Right lobe of liver (tissue), 6 donors: ENCODE measurements at places on chromosomes 6 and 20. TPM values are rescaled to one million over a fixed set of nuclear protein-coding genes. Genes with fewer than 3 reads are reported as not detected.

- H3K4me1 ChIP-seq = peaks cover 4% of the 10 kb centered on the region
- H3K27me3 ChIP-seq = no peaks in the 10 kb centered on the region
- no peak overlapping the region for H3K27ac ChIP-seq
- H3K36me3 ChIP-seq = peaks cover 39% of the 10 kb centered on the region
- DNase-seq = no peak
These were observed 8.0 kb downstream of the PGM3 start for GRCh38 chr6:83185096-83185495.

DNA sequence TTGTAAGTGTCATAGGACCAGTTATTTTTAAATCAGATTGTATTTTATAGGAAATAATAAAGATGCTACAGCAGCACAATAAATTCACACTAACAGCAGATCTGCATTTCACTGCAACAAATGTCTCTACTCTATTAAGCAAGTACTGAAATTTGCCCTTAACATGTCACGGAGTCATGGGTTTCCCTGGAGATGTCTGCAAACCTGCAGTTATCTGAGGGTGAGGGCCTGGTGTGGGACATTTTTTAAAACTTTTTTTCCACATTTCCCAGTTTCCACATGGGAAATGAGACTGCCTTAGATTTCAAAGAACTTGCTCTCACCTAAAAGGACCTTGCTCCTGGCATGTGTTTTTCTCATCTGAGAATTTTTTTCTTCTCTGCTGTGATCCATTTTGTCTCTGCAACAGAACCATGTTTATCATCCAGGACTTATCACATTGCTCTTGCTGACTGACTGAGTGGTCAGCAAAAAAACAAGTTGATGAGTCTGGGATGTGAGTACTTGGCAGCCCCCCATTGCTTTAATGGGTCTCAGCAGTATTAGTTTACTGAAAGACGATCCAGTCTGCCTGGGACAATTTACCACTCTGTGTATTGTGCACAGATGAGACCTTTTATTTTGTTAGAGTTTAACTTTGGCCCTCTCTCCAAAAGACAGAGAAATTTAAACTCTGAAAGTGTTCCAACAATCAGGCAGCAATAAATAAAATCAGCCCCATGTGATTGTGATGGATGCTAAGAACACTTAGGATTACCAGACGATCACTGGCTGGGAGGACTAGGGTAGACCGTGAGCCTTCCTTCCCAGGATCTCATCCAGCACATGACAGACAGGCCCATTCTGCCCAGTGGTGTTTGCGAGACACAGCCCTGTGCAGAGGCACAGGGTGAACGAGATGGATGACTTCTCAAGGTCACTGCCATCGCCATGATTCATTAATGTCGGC lies 268.8 kb downstream of the BTBD9 start:
- no peaks in the 10 kb centered on the region for H3K4me1 ChIP-seq
- H3K27me3 ChIP-seq = no peaks in the 10 kb centered on the region
- DNase-seq = no peak

GRCh38 chr6:75849329-75850025 lies 100.4 kb downstream of the MYO6 start:
- DNase-seq = no peak
- H3K27ac ChIP-seq = peak overlapping the region; percentile 16
- H3K4me3 ChIP-seq = no peak overlapping the region
- no peaks in the 10 kb centered on the region for H3K4me1 ChIP-seq

Gene EPHA7
- 0.04 TPM for total RNA-seq

Gene NKAIN4
- total RNA-seq = not detected

DNA sequence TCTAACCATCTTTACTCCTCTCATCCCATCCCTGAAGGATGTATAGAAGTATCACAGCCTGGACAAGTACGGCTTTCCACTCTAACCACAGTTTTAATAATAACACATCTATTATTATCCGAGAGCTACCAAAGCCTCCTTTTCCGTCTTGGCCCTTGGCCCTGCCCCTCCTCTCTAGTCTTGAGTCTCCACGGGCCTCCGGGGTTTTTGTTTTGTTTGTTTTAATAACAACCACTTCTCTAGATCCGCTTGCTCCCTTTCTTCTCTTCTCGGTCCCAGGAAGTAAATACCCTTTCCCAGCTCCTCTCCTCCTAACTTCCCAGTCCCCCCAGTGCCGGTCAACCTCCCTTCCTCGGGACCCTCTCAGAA lies 661 bp downstream of the LCA5 start:
- H3K27me3 ChIP-seq = no peaks in the 10 kb centered on the region
- H3K4me3 ChIP-seq = peak overlapping the region; percentile 78
- no peaks in the 10 kb centered on the region for H3K36me3 ChIP-seq
- H3K4me1 ChIP-seq = no peaks in the 10 kb centered on the region
- no peak for DNase-seq
